ENCODE measurements at places on chromosomes 7 and 10.

- DNase-seq = no peak
These were observed 164.4 kb downstream of the ARL4A start for GRCh38 chr7:12851841-12852240.

GRCh38 chr7:103766660-103767059 is 222.8 kb downstream of the RELN start:
- DNase-seq = no peak

DNA sequence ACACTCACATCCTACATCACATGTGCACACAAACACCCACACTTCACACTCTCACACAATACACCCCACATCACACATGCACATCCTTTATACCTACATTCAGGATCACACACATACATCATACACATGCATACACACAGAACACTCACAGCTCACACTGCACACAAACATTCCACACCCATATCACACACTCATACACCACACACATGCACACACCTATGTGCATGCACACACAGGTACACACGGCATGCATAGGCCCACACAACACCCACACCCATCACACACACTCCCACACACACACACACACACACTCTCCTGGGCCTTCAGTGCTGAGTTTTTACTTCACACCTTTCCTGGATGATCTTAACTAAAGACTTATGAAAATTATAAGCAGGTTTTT is 220.5 kb downstream of the DNAJB6 start:
- no peak for DNase-seq

- DNase-seq = no peak
These were observed 121.8 kb upstream of the CAV2 start for GRCh38 chr7:116377721-116378120.

DNA sequence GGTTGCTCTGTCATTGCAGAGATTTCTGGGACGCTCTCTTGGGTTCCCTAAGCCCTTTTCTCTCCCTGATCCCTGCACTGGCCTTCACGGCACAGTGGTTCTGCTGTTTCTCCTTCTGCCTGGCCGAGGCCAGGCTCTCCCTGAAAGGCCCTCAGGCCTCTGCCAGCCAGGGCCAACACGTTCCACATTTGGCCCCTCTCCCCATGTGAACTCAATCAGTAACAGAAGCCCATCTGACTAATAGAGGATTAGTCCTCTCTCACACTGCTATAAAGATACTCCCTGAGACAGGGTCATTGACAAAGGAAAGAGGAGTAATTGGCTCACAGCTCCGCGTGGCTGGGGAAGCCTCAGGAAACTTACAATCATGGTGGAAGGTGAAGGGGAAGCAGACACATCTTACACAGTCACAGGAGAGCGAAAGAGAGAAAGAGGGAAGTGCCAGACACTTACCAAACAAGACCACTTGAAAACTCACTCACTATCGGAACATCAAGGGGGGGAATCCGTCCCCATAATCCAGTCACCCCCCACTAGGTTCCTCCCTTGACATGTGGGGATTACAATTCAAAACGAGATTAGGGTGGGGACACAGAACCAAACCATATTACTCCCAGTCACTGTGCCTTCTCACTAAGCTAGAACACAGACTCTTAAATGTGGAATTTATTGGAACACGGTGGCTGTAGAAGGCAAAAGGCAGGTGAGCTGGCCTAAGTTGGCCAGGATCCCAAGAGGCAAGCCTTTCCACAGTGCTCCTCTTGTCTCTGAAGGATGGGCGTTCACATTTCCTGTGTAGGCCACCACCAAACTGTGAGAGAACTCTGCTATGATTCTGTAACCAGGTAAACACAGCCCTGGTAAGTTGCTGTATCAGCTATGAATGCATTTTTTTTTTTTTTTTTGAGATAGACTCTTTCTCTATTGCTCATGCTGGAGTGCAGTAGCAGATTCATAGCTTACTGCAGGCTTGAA is 8.8 kb downstream of the FZD8 start:
- DNase-seq = no peak

GRCh38 chr7:148661471-148661870 is 37.2 kb upstream of the CUL1 start:
- DNase-seq = no peak

DNA sequence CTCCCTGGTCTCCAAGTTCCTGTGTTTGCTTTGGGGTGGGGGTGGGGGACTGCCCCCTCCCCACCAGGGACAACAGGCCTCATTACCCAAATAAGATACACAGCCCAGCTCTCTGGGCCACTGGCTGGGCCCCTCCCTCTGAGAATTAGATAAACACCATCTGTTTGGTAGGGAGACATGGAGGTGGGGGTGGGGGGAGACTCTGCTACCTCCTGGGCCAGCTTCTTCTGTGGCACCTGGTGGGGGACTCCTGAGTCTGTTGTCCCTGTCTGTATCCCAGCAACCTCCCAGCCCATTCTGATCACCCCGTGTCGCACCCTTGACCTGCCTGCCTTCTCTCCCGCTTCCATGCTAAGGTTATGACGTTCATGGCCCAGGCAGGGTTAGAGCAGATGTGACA is 5.8 kb downstream of the MLXIPL start:
- DNase-seq = no peak

DNA sequence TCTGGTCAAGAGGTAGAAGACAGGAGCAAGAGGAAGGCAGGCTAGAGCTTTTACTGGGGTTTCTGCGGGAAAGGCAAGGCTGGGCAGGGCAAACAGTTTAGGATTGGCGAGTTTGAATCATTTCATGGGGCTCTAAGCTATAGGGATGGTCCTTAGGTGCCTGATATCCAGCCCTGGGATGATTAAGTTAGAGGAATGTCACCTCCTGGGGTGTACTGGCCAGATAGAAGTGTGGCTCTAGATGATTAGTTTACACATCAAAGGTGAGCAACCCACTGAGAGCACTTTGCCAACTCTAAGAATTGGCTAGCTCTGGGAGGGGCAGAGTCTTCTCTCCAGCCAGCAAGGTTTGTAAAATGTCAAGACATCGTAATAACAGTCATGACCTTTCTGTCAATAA is 52.4 kb downstream of the ZNF365 start:
- DNase-seq = no peak
